ENCODE measurements at places on chromosomes 12 and 14.
A peak's percentile ranks its signal among the peaks of the same experiment; 100 is the strongest.

GRCh38 chr14:45486599-45486998, 233.6 kb upstream of the MIS18BP1 start:
- DNase-seq = no peak

DNA sequence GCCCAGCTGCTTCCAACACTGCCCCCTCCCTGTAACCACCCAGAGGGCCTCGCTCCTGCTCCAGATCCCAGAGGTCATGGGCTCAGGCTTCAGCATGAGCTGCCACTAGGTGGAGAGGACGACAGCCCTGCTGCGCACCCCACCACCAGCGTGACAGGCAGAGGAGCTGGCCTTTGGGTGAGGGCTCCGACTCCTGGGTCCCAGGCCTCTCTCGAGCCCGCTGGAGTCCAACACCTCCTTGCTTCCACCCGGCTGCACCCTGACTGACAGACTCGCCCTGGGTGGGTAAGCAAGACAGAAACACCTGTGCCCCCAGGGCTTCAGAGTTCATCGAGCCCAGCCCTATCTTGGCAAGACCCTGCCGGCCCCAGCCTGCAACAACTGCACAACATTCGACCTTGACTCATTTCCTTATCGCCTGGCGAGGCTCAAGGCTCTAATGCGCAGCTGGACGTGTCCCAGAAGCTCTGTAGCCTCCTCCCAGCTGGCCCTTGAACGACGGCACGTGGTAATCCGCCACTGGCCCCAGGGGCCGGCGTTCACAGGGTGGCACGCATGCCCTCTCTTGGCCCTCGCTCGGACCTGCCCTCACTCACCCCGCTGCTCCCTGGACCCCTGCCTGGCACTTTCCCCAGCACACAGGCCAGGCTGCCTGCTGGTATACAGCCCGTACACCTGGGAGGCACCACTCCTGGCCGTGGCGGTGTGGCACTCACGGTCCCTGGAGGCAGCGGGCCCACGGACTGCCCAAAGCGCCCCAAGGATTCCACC, 28.0 kb downstream of the VPS37B start:
- DNase-seq = no peak

DNA sequence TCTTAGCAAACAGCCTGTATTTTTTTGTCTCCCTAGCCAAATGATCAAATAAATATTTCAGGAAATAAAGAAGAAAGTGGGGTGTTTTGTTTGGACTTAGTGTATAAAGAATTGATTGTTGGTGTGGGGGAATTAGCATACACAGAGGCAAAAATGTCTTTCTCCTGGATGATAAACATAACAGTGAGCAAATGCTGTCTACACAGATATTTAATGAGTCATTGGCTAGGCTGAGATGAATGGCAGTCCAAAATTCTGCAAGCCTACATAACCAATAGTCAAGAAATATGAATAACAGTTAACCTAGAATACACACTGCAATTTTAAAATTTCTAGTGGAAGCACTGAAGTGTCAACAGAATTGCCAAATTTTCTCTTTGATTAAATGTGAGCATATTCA, 35.8 kb downstream of the MYF5 start:
- no peak for DNase-seq

GRCh38 chr12:53259891-53260290, 8.2 kb upstream of the ESPL1 start:
- DNase-seq = no peak

- peak; percentile 90 for DNase-seq
These were observed 34.9 kb downstream of the KRT80 start for GRCh38 chr12:52156757-52157565.

DNA sequence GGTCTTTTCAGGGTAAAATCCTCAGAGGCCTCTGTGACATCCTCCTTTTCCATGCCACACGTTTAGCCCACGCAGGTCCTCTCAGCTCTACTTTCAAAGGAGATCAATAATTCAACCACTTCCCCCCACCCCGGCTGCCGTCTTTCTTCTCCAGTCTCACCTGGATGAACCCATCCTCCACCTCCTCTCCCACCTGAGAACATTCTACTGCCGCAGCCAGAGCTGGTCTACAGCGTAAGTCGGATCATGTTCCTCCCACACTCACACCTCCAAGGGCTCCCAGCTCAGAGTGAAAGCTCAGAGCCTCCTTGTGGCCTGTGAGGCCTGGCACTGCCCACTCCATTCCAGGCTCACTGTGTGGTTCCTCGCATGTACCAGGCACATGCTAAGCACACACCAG, 246.6 kb downstream of the CHST11 start:
- no peak for DNase-seq

DNA sequence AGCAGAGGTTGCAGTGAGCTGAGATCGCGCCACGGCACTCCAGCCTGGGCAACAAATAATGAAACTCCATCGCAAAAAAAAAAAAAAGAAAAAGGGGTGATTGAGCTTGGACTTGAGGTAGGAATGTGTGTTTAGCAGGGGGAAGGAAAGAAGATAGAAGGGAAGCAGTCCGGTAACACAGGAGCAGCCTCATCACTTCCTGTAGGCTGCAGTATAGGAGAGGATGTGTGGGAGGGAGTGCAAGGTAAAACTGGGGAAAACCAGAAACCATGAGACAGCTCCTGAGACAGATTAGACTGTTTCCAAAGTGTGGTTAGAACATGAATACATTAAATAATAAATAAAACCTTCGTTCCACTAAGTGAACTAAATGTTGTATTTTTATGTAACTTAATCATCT, 49.2 kb downstream of the FGD4 start:
- no peak for DNase-seq

GRCh38 chr14:78103271-78103670, 66.9 kb upstream of the NRXN3 start:
- no peak for DNase-seq

- DNase-seq = no peak
These were observed 5.1 kb upstream of the DLK1 start for GRCh38 chr14:100721568-100721967.

- DNase-seq = no peak
These were observed 996.8 kb upstream of the TMEM132C start for GRCh38 chr12:127270193-127270592.

DNA sequence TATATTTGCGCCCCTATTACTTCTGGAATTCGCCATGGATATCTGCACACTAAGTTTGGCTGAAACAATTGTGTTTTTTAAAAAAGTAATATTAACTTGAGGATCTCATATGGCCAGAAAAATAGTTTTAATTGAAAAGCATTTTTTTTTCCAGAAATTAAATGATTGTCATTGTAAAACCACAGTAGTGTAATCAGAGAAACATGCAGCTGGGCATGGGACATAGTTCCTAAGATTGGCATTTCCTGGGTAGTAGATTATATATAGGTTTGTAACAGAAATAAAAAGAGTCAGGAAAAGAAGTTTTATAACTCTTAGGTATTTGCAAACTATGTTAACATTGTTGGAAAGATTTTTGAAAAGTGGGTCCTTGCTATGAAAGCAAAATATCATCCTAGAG, 17.6 kb downstream of the SSPN start:
- no peak for DNase-seq

GRCh38 chr14:56295743-56296142, 177.5 kb downstream of the PELI2 start:
- no peak for DNase-seq

- no peak for DNase-seq
These were observed 22.9 kb downstream of the VDR start for GRCh38 chr12:47881826-47882427.

Measured in nephron progenitor cell (in vitro differentiated cells).